NCI-H524 treated with DMSO at 0.1 percent for 48 hours (cell line): ENCODE measurements at places on chromosomes 7 and 10.

GRCh38 chr7:27110186-27111031 is 7.9 kb upstream of the HOXA2 start:
- no peak for DNase-seq

GRCh38 chr7:153392726-153393125 is 633.2 kb downstream of the ACTR3B start:
- DNase-seq: no peak

DNA sequence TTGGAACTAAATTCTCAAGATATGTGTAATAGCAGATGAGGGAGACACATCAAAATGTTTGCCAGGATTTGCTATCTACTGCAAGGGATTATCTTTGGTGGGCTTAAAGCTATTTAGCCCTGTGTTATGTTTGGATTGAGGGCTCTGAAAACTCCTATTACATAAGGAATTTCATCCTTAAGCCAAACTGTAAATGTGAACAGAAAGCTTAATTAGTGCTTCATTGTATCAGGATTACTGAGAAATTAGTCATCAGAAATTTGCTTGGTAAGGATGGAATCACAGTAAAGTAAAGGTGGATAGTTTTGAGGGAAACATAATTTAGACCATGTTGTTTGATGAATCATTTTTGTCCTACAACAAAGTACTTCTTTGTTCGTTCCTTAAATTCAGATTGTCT is 8.3 kb downstream of the ANKRD7 start:
- no peak for DNase-seq

- no peak for DNase-seq
Measured at GRCh38 chr10:17787087-17787961, 21.8 kb upstream of the MRC1 start.

- no peak for DNase-seq
Measured at GRCh38 chr7:4470246-4470645, 211.8 kb upstream of the FOXK1 start.

DNA sequence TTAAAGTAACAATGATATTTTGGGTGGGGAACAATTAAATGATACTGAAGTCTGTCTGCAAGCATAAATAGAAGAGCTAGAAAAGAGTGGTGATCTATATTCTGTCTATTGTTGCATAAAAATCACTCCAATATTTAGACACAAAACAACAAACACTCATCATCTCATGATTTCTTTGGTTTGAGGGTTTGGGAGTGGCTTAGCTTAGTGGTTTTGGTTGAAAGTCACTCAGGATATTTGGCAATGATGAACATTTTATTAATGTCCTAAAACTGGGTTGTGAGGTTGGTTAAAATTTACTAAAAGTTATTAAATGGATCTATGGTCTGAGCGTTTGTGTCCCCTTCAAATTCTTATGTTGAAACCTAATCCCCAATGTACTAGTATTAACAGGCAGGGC is 54.7 kb upstream of the EGFR start:
- DNase-seq: no peak

DNA sequence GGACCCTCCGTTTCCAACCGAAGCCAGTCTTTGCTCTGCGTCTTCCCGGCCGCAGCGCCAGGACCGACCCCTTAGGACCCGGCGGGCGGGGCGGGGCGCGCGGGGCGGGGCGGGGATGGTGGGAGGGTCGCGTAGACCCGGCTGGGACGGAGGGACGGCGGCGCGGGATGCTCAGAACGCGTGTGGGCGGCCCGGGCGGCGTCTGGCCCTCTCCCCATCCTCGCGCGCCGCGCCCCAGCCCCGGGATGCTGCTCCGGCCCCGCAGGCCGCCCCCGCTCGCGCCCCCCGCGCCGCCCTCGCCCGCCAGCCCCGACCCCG is at the start of gene UTF1:
UTF1 (plus strand) TSS at position 174 of the 318 bp plus-strand sequence; CDS start at position 246, 72 bp downstream.
- DNase-seq: no peak

- no peak for DNase-seq
Measured at GRCh38 chr7:108340856-108341411, 115.3 kb downstream of the NRCAM start.

GRCh38 chr10:114631666-114632417 is 26.2 kb downstream of the ABLIM1 start:
- no peak for DNase-seq

DNA sequence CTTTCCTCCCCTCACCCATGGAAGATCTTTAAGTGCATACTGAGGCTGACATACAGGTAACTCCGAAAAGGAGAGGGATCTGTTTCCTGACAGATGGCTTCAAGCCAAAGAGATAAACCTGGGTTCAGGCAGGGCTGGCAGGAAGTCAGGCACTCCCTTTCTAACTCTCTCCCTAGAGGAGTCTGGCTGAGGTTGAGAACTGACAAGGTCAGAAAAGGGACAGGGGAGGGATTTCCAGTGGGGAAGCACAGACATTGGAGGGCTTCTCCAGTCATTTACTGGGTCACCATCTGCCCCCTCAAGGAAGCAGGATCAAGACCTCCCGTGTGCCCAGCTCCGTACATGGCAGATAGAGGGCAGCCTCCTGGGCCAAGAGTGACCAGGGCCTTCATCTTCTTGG is 31.6 kb downstream of the TLX1 start:
- no peak for DNase-seq

GRCh38 chr10:66252986-66253385 is 672.9 kb upstream of the LRRTM3 start:
- no peak for DNase-seq

GRCh38 chr7:132090444-132090843 is 485.8 kb downstream of the PLXNA4 start:
- no peak for DNase-seq

- no peak for DNase-seq
Measured at GRCh38 chr7:98500764-98501163, 99.9 kb upstream of the BAIAP2L1 start.

- no peak for DNase-seq
Measured at GRCh38 chr7:94431176-94431575, 36.5 kb downstream of the COL1A2 start.

DNA sequence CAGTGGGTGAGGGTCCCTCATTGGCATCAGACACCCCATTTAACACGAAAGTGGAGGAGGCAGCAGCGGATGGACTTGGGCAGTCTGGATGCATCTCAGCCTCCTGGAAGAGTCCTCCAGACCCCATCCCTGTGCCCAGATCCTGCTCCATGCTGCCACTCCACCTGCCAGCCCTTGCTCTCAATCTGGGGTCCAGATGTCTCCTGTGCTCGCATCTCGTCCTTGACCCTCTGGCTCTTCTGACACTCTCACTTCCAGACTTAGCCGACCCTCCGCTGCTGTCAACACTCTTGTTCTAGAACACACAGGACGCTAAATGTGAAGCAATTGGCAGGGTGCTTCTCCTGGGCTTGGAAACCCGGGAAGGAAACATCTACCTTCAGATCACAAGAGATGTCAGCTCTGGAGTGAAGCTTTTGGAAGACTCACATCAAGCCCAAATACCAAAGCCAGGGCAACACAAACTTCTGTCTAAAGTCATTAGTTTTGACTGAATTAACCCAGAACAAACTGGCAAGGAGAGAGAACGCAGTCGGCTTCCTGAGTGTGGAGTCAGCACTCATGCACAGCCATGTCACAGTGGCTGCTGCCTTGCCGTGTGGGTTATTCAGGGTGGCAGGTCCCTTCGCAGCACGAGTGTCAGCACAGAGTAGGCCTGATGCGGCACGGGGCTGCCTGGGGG is 379.1 kb downstream of the TCERG1L start:
- no peak for DNase-seq

DNA sequence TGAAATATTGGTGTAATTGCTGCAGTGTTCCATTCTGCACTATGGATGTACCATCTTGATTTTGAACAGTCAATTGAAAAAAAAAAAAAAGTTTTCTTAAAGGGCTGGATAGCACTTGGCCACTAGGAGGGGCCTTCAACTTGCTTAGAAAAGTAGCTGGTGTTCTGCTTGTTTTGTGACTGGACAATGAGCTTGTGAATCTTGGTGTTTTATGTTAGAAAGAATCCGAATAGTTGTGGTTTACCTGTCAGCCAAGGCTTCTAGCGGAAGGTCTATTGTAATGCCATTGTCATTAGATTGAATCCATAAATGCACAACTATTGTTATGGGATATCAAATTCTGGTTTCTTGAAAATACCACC is 77.1 kb downstream of the BMPER start:
- DNase-seq: no peak

DNA sequence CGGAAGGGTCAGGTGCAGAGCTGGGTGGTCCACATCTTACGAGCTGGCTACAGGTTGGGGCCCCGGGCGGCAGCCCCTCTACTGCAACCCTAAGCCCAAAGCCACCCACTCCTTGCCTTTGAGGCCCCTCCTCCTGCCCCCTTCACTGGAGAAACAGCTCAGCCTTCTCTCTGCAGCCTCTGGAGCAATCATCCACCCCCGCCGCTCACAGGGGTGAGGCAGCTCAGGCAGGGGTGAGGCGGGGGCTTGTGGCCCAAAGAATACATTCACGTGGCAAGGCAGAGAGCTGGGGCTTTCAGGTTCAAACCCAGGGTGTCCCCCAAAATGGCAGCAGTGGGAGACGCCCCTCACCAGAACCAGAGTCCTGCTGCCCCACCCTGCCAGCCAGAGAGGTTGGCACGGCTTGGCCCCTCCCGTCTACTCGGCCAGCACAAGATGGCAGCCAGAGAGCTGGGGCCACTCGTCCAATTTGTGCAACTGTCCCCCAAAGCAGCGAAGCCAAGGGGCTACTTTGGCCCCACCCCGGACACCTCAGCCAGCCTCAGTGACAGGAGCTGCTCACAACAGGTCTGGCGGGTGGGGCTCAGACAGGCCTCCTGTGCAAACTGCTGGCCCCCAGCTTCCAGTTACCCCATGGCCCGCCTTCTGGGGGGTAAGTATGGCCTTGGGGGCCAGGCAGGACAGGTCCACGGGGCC is 7.2 kb downstream of the GNB2 start:
- DNase-seq: no peak

- DNase-seq: no peak
Measured at GRCh38 chr7:149423449-149424110, 37.3 kb downstream of the ZNF777 start.

DNA sequence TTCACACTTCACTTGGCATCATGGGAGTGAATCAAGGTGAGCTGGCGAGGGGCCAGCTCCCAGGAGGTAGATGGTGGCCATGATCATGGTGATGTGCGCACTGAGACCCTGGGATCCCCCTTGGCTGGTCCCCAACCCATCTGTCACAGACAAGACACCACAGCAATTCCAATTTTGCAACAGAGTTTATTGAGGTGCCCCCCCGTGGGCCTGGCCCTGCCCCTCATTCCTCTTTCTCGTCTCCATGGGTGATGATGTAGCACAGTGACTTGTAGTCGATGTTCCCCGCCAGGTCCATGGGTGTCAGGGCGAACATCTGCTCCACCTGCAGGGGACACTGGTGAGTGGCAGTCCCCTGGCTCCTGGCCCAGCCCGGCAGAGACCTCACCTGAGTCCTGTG is 2.4 kb downstream of the MYL7 start:
- DNase-seq: no peak

GRCh38 chr7:25520516-25520915 is 292.2 kb upstream of the NPVF start:
- DNase-seq: no peak

GRCh38 chr7:85191383-85191782 is 4.5 kb upstream of the SEMA3D start:
- DNase-seq: no peak

DNA sequence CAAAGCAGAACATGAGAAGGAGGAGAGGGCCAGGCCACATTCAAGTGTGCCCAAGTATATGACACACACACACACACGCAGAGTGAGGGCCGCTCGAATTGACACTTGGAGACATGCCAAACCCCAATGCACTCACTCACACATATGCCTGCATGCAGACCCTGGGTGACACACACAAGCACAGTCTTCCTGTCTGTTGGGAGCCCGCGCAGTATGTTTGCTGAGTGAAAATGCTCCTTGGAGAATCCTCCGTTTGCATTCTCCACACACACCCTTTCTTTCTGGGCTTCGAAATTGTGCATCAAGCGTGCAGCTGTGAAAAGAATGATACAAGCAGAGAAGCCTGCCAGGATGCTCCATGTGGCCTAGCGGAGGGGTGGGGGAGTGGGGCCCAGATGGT is 120.9 kb downstream of the PLXNA4 start:
- DNase-seq: no peak

- no peak for DNase-seq
Measured at GRCh38 chr10:97685395-97685958, 1.6 kb downstream of the AVPI1 start.

GRCh38 chr7:359226-359765 is 69.3 kb downstream of the FOXL3 start:
- DNase-seq: no peak

GRCh38 chr10:114491933-114492332 is 87.6 kb upstream of the AFAP1L2 start:
- DNase-seq: no peak

DNA sequence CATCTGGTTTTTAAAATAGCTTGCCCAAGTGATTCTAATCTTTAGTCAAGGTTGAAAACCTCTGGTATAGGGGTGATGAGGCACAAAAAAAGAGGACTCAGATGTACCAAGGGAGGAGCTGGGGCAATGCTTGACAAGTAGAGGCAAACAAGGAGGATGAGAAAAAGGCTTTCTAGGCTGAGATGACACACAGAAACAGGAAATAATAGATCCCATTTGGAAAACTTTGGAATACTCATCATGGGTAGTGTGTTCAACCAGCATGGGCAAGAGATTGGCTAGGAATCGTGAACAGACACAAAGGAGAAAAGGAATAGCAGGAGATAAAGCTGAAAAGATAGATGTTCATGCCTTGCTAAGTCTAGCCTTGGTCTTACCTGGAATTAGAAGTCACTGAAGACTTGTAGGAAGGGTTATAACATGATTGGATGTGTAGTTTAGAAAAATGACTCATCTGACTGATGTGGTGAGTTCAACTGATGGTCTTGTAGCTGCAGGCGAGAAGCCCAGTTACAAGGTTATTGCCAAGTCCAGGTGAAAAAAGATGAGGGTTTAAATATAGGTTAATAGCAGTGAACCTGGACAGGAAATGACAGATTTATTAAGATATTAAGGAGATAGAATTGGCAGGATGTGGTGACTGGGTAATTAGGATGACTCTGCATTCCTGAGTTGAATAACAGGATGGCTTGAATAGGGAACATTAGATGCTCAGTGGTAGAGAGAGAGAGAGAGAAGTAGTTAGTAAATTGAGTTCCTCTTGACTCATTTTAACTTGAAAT is 214.0 kb upstream of the LRGUK start:
- DNase-seq: no peak

DNA sequence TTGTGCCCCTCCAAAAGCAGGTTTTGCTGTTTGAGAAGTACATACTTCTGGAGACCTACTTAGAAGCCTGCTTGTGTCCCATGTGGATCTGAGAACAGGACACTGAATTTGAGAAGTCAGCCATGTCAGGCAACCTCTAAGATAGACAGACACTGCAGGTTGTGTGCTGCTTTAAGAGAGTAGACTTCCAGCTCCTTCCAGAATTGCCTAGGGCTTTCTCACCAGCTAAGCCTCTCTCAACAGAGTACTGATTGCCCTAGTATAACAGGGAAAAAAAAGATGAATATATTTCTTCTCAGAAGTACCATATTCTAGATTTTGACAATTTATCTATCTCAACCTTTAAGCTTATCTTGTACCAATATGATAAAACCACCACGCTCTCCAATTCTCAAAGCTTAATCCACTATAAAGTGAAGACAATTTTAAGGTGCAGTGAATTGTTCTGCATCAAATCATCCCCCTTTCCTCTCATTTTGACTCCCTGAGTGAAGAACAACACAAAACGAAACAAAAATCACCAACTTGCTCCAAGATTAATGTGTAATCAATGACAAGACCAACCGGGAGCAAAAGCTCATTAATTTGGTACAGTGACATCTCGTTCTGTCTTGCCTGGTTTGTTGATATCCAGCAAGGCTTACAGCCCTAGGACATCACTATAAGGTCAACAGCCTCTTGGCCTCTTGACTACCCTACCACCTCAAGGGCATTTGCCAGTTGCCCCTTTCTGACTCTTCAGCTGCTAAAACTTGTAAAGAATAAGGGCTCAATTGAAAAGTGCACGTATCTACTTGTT is 214.6 kb downstream of the SORCS1 start:
- DNase-seq: no peak
